Stimulated activated CD4-positive, alpha-beta T cell treated with anti-CD3 and anti-CD28 coated beads, Interleukin-1b, Interleukin-23, amount 100 ng/mL, for 48 hours (primary cell): ENCODE measurements at places on chromosomes 4 and X.

DNA sequence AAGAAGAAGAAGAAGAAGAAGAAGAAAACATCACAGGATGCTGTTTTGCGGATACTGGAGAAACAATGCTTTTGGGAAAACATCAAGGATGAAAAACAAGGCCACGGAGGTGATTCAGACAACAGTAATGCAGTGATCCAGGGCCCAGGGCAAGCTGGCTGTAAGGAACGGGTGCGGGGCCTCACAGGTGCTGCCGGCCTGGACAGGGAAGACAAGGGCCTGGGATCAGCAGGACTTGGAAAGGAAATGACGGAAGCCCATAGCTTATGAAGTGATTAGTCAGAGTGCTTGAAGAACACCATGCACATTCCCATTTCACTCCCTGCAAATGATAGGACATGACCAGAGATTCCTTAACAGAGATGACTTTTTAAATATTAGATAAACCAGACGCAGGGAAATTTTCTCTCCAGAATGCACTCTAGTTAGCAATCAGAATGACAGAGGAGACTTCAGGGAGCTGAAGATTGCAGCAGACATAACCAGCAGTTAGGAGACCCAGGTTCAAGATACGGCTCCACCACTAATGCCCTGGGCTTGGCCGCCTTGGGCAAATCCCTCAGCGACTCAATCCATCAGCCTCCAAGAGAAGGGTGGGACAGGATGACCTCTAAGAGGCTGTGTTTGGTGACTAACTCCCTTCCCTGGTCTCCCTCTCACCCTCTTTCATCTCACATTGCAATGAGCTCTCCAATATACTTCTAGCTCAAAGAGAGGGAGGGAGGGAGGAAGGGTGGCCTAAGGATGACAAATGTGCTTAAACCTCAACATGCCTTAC, 54.1 kb downstream of the APBB2 start:
- DNase-seq, result no peak

DNA sequence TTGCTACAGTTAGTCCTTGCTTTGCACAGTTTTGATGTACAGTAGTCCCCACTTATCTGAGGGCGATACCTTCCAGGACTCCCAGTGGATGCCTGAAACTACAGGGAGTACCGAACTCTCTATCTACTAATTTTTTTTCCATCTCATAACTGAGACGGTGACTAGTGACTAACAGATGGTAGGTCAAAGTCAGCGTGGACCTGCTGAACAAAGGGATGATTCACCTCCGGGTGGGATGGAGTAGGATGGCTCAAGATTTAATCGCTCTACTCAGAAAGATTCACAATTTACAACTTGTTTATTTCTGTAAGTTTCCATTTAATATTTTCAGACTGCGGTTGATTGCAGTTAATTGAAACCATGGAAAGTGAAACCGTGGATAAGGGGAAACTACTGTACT, 655.8 kb downstream of the ZNF674 start:
- DNase-seq, result no peak

DNA sequence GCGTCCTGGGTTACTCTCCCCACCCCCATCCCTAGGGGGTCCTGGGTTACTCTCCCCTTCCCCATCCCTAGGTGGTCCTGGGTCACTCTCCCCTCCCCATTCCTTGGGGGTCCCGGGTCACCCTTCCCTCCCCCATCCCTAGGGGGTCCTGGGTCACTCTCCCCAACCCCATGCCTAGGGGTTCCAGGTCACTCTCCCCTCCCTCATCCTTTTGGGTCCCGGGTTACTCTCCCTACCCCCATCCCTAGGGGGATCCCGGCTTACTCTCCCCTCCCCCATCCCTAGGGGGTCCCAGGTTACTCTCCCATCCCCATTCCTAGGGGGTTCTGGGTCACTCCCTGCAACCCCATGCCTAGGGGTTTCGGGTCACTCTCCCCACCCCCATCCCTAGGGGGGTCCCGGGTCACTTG, 1.5 kb downstream of the ASMTL start:
- DNase-seq, result no peak

DNA sequence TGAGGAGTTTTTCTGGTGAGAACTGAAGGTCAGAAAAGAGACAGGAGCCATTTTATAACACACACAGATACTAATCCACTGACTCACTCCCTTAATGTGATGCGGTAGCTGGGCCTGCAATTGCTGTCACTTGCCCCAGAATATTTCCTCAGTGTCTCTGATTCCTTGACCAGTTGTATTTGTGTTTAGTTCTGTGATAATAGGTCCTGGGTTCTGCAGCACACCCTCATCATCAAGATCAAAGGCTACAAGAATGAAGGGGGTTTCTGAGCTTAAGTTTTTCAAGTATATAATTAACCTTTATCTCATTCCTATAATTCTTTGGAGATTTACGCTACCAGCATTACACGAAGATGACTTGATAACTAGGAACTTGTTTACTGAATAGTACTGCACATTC, 576.5 kb upstream of the CPXCR1 start:
- DNase-seq, result no peak

DNA sequence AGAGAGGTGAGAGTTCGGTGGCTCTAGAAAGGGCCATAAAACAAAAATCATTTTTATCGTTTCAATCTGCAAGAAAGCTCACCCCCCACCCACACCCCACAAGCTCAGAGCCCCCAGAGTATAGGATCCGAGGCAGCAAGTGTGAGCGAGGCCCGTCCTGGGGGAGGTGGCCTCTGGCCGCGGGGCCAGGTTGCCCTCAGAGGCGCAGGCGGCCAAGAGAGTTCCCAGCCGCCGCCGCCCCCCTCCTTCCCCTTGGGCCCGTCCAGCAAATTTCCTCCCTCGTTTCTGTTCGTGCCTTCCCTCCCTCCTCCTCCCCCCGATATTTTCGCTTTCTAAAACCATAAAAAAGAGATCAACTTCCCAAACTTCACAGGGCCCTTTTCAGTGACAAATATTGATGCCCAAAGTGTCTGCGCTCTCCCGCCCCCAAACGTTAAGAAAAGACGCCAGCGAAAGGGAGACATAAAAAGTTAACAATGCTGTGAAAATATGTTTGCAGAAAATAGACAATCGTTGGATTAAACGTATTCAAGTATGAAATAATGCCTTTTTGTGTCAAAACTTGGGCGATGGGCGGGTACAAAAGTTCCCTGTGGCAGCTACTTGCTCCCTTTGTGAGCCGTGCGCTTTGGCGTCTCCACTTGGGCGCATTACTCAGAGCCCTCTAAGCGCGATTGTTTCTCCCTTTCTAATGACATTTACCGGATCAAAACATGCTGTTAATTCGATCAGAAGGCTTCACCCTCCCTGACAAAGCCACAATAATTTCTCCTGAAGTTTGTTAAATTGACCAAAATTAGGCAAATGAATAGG, 1.1 kb upstream of the HELT start:
- DNase-seq, result no peak

- DNase-seq, result no peak
Measured at GRCh38 chr4:143148521-143148920, 36.2 kb upstream of the USP38 start.

GRCh38 chrX:22136711-22137110, 104.6 kb downstream of the PHEX start:
- DNase-seq, result no peak

- no peak for DNase-seq
Measured at GRCh38 chrX:1734806-1735205, 119.9 kb downstream of the ASMT start.

DNA sequence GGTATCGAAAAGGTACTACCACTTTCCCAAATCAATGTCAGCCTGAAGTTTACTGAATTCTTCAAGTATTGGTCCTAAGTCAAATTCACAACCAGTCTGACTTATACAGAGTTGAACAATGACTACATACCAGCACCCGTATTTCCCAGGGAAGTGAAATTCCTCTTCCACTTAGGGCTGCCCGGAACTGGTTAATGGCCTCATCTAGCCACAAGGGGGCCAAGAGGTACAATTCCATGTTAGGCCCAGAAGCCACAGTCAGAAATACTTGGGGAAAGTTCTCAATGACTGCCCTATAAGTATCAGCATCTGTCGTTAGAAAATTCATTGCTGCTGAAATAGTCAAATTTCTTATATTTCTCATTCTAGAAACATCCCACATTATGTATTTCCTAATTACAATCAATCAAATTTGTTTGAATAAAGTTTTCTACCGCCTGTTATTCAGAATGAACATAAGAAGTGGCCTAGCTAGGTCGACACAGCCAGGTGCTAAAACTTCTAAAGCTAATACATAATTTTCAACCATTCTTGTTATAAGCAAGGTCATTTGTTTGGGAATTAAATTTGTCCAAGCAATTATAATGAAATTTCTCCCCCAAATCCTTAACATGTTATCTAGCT, 5.6 kb upstream of the PCDH7 start:
- no peak for DNase-seq

GRCh38 chr4:32831104-32831503, 2110.9 kb downstream of the PCDH7 start:
- DNase-seq, result no peak

GRCh38 chrX:12798601-12799000, 7.4 kb downstream of the PRPS2 start:
- no peak for DNase-seq

GRCh38 chrX:96884027-96884426, 319 bp downstream of the RPA4 start:
- DNase-seq, result no peak

- DNase-seq, result no peak
Measured at GRCh38 chr4:86398187-86398586, 38.3 kb upstream of the MAPK10 start.
